ENCODE measurements at places on chromosomes 1 and 21. TPM values are rescaled to one million over a fixed set of nuclear protein-coding genes. Genes with fewer than 3 reads are reported as not detected.
A peak's percentile ranks its signal among the peaks of the same experiment; 100 is the strongest.

GRCh38 chr1:2539312-2539907, 9.3 kb upstream of the HES5 start:
- DNase-seq, result peak; percentile 50

DNA sequence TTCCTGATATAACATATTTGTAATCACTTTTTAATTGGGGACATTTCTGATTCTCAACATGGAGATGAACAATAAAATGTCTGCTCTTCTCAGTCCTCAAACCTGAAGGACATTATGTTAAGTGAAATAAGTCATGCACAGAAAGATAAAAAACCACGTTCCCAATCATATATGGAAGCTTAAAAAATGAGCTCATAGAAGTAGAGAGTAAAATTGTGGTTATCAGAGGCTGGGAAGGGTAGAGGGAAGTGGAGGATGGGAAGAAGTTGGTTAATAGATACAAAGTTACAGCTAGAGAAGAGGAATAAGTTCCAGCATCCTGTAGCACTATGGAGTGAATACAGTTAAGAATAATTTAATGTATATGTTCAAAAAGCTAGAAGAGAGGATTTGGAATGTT, 1.5 kb upstream of the CD48 start:
- no peak for DNase-seq

CCDC28B gene
- 8.0 TPM for polyA plus RNA-seq

WLS gene
- polyA plus RNA-seq, result 0.49 TPM

CCDC190 gene
- not detected for polyA plus RNA-seq

GRCh38 chr1:178536844-178537371, 24.0 kb downstream of the TEX35 start:
- DNase-seq, result no peak

DNA sequence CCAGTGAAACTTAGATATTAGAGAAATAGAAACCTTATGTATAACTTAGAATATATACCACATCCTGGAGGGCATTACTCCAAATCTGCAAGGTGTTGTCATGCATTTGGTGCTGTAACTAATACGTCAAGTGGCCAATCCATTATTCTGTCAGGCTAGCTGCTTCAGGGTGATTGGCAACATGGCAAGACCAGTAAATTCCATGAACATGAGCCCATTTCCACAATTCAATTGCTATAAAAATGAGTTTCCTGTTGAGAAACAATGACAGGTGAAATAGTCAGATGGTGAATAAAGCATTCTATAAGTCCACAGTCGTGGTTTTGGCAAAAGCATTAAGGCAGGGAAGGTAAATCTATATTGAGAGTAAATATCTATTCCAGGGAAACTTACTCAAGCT, 566.0 kb downstream of the ADGRL2 start:
- no peak for DNase-seq

- DNase-seq, result no peak
Measured at GRCh38 chr1:245483247-245483646, 328.5 kb downstream of the KIF26B start.

- DNase-seq, result no peak
Measured at GRCh38 chr21:35216996-35217395, 167.9 kb upstream of the RUNX1 start.

SLC5A9 gene
- polyA plus RNA-seq, result 0.07 TPM

DNA sequence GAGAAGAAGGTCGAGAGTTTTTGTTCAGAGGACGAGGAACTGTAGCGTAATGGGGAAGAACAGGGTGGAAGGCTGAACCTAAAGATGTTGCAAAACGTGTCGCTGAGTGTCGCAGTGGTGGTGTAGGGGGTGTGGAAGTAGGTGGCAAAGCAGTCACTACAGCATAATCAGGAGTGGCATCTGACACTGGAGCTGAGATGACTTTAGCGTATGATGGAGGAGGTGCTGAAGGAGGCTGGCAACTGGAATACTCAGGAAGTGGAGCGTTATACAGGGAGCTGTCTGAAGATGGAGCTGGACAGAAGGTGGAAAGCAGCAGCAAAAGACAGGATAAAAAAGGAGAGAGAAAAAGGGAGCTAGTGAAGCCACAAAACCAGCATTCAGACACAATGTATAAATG, 89.9 kb upstream of the LBR start:
- DNase-seq, result no peak

GRCh38 chr1:106962591-106962990, 93.9 kb upstream of the PRMT6 start:
- DNase-seq, result no peak

- DNase-seq, result no peak
Measured at GRCh38 chr1:182641561-182641960, 37.4 kb upstream of the RGS16 start.

DNA sequence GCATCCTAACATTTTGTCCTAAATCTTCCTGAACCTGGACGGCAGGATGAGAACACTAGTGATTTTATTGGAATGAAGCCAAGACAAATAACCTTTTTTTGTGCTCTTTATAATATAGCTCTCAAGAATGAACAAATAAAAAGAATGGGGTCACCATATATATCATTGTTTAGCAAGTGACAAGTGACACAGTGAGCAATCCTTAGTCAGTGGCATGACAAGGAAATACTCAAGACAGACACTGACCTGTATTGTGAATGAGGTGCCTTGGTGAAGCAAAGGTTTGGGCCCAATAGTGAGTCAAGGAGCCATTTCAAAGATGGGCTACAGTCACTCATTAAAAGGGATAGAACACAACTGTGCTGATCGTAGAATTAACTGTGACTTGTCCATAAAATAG, 35.7 kb downstream of the PTGFR start:
- DNase-seq, result no peak

ZNF124 gene
- polyA plus RNA-seq, result 4.7 TPM

COL16A1 gene
- polyA plus RNA-seq, result not detected

FOXD2 gene
- 0.09 TPM for polyA plus RNA-seq

DNA sequence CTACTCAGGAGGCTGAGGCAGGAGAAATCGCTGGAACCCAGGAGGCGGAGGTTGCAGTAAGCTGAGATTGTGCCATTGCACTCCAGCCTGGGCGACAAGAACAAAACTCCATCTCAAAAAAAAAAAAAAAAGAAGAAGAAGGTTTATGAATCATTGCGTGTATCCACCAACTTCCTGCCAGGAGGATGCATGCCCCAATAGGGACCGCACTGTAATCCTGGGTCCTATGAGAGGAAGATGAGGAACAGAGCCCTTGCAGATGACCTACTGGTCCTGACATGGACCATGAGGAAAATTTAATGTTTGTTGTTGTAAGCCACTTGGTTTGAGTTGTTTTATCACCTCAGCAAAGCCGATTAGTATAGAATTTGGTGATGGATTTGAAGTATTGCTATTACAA, 56.7 kb downstream of the PTGS2 start:
- DNase-seq, result no peak

PRELP gene
- polyA plus RNA-seq, result not detected

PLPPR4 gene
- not detected for polyA plus RNA-seq

- peak; percentile 19 for DNase-seq
Measured at GRCh38 chr1:54047384-54048305, 5.4 kb downstream of the TMEM59 start.

MSH4 gene
- 0.20 TPM for polyA plus RNA-seq

LCE6A gene
- not detected for polyA plus RNA-seq

PDC gene
- polyA plus RNA-seq, result not detected

DNA sequence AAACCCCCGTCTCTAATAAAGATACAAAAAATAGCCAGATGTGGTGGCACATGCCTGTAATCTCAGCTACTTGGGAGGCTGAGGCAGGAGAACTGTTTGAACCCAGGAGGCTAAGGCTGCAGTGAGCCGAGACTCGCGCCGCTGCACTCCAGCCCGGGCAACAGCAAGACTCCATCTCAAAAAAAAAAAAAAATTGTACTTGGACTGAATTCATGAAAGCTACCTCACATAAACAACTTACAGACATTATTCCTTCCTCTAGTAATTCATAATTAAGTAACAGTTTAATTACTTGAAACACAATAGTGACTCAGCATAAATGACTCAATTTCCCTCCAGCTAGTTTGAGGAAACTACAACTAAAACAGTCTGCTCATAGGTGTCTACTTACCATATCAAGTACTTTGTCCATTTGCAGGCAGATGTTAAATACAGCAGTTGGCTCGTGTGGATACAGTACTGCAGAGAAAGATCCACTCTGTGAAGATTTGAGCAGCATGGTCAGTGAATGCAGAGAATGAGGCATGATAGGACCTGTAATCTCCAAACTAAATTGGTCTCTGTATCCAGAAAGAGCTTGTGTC, 9.4 kb downstream of the DONSON start:
- DNase-seq, result no peak

UBL4B gene
- polyA plus RNA-seq, result not detected

- DNase-seq, result no peak
Measured at GRCh38 chr1:234208791-234209190, 164.5 kb upstream of the COA6 start.

OXCT2 gene
- 1.9 TPM for polyA plus RNA-seq

DNA sequence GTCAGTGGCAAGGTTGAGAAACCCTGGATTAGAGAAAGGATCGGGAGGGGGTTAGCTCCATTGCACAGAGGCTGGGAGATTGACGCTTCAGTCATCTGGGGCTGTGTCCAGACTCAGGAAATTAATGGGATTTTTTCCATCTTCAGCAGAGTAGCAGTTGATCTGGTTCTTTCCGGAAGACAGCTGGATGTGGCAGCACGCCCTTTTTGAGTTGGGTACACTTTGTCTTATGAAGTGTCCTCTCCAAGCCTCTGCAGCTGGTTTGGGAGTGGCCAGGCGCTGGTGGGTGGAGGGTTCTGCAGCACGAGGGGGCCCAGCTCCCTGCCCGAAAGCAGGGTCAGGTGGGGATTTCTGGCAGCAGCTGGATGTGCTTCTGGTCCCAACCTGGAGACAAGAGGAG, 95.1 kb downstream of the TAS1R2 start:
- DNase-seq, result no peak

DNA sequence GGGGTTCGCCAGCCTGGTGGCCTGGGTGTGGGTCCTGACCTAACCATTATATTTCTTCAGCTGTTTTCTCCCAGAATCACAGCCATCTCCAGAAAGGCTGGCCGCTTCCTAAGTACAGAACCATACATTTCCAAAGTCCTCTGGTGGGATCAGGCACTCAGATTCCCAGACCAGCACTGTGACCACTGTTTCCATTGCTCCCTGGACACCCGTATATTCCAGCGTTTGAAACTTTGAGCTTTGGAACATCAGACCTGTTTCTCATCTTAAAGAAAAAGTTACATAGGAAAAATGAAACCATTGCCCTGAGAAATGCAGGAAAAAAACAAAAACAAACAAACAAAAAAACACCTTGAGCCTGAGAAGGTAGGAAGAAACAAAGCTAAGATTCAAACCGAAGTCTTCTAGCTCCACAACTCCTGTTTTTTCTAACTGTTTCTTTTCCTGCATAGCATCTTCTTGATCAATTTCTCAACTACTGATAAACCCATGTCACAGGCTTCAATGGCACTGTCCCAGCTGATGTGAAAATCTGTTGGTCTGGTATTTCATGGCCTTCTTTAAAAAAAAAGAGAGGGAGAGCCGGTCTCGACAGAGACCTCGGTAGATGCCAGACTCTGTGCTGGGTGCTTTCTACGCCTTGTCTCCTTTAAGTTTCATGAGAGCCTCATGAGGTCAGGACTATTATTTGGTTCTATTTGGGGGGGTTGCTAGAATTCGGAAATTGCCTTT, 221.3 kb downstream of the TOMM20 start:
- DNase-seq, result no peak

DNA sequence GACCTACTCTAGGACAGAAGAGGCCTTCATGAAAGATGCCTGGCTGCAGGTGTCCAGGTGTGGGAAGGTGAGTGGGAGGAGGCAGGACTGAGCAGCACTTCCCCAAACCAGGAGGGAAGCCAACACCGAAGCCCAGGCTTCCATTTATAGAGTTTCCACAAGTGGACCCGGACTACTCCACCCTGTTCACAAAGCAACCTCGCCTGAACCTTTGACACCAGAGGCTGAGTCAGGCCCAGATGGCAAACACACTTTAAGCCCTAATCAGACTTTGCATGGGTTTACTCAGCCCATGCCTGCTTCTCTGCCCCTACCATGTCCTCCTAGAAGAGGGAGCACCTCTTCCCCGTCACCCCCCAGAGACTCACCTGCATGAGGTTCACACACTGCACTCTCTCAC, 14.0 kb downstream of the PRR9 start:
- no peak for DNase-seq

GRCh38 chr1:175129182-175129581, 61.5 kb downstream of the TNN start:
- DNase-seq, result no peak

- DNase-seq, result no peak
Measured at GRCh38 chr1:5744911-5745799, 247.1 kb downstream of the NPHP4 start.

DNA sequence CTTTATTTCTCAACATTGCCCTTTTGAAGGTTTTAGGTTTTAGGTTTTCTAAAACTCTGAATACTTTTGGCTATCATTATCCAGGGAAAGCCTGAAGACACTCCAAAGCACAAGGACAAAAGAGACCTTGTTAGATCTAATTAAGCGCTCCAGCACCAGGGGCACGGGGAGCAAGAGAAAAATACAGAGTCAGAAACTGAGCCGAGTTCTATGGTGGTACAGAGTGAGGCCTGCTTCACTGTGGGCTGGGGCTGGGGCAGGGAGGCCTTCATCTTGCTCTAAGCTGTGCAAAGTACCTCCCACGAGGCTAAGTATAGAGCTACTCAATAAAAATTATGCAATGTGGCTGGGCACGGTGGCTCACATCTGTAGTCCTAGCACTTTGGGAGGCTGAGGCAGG, 19.7 kb upstream of the RAB4A start:
- DNase-seq, result no peak

GRCh38 chr1:162336621-162337285, 39.9 kb downstream of the SPATA46 start:
- DNase-seq, result no peak

GRCh38 chr1:156625436-156626078, 6.3 kb downstream of the HAPLN2 start:
- DNase-seq, result peak; percentile 86

SLC22A15 gene
- 1.7 TPM for polyA plus RNA-seq

GNG4 gene
- polyA plus RNA-seq, result not detected

DNA sequence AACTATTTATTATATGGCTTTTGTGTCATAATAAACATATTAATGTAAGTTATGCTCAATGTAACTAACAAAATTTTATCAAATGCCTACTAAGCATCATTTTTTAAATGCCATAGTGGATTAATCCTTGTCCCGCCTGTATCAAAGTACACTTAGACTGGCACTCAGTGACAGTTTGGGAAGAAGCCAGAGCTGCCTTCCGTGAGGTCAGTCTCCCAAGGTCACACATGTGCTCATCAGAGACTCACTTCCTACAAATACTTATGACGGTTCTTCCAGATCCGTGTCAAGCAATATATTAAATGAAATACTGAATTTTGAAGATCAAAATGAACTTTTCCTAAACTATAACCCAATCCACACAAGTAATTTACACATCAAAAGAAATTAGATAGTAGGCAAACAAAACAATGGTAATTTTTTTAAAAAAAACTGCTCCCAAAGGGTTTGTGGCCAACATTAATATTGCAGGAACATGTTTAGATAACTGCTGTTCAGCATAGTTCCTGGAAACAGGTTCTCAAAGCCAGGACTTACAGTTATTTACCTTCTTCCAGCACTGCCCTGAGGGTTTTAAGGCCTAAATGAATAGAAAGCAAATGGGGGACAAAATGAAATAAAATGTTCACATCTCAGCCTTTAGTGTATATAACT, 27.2 kb downstream of the WLS start:
- no peak for DNase-seq

RERE gene
- polyA plus RNA-seq, result 38.9 TPM

- no peak for DNase-seq
Measured at GRCh38 chr1:210771131-210771530, 362.8 kb downstream of the KCNH1 start.

ATP5PO gene
- 169 TPM for polyA plus RNA-seq

GRCh38 chr1:157156058-157156541, 17.9 kb upstream of the ETV3 start:
- peak; percentile 83 for DNase-seq

SPOCD1 gene
- polyA plus RNA-seq, result 0.25 TPM

All from B cell (primary cell).